ENCODE measurements at places on chromosomes 1 and 21.

GRCh38 chr1:183279835-183280234, 93.8 kb downstream of the LAMC2 start:
- DNase-seq = no peak

- DNase-seq = no peak
Measured at GRCh38 chr1:224617410-224618355, 1.6 kb downstream of the CNIH3 start.

GRCh38 chr1:51218570-51218969, 17.5 kb upstream of the RNF11 start:
- no peak for DNase-seq

- DNase-seq = no peak
Measured at GRCh38 chr1:150487763-150488115, 520 bp downstream of the TARS2 start.

Measured in stimulated activated CD4-positive, alpha-beta T cell treated with anti-CD3 and anti-CD28 coated beads, Interleukin-1b, Interleukin-23, amount 100 ng/mL, for 1 hour (primary cell).